GM18507 (cell line): ENCODE measurements at places on chromosomes 4 and X.

- DNase-seq = no peak
Measured at GRCh38 chrX:1389181-1389992, 2.5 kb downstream of the SLC25A6 start.

- peak; percentile 39 for DNase-seq
Measured at GRCh38 chr4:110622841-110623717, at the start of gene PITX2. Gene PITX2, minus strand, starts transcription at chr4:110623077. Its CDS starts 617 bp downstream, at chr4:110622460.

DNA sequence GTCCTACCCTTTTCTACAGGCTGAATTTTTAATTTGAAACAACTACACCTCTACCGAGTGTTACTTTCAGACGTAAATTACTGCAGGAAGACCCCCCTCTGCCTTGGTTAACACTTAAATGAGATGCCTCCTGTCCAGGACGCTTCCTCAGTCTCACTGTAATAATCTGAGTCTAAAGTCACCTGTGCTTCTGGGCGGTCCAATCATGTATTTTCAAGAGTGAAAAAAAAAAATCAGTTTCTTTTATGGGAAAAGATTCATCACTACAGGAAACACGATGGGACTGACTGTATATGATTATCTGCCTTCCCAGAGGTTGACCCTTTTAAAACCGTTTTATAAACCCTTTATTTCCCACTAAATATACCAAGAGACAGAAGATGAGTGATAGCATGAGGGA lies 776 bp downstream of the RBM47 start:
- no peak for DNase-seq

- no peak for DNase-seq
Measured at GRCh38 chr4:156528216-156528615, 443.4 kb downstream of the PDGFC start.

- no peak for DNase-seq
Measured at GRCh38 chr4:74665876-74666275, 128.4 kb downstream of the BTC start.

GRCh38 chrX:77447653-77448569 lies 722 bp downstream of the FGF16 start:
- DNase-seq = no peak
